ENCODE measurements at places on chromosomes 16 and 17.

GRCh38 chr17:55870044-55870443, 119.2 kb downstream of the PCTP start:
- no peak for DNase-seq

DNA sequence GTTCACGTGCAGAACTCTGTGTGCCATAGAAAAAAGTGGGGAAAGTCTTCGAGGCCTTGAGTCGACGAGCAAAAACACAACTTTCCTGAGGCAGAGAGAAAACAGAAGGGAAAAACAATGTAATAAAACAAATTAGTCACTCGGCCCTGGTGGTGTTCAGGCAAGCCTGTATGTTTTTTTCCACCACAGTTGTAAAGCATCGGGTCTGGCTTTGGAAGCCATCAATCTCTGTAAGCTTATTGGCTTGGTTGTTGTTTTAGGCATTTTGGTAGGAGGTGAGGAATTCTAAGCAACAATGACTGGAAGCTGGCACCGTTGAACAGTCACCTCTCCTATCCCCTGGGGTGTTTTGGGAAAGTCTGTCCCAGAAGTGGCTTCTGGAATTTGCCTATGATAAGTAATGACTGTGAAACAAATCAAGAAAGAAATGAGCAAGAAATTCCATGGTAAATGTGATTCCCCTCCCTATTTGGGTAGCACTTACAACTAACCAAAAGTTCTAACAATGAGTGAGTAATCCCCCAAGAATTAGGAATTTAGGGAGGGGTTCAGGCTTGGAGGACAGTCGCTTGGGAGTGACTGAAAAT, 2.8 kb downstream of the CDH13 start:
- DNase-seq: no peak

GRCh38 chr17:72466199-72466598, 345.4 kb downstream of the SOX9 start:
- DNase-seq: no peak

DNA sequence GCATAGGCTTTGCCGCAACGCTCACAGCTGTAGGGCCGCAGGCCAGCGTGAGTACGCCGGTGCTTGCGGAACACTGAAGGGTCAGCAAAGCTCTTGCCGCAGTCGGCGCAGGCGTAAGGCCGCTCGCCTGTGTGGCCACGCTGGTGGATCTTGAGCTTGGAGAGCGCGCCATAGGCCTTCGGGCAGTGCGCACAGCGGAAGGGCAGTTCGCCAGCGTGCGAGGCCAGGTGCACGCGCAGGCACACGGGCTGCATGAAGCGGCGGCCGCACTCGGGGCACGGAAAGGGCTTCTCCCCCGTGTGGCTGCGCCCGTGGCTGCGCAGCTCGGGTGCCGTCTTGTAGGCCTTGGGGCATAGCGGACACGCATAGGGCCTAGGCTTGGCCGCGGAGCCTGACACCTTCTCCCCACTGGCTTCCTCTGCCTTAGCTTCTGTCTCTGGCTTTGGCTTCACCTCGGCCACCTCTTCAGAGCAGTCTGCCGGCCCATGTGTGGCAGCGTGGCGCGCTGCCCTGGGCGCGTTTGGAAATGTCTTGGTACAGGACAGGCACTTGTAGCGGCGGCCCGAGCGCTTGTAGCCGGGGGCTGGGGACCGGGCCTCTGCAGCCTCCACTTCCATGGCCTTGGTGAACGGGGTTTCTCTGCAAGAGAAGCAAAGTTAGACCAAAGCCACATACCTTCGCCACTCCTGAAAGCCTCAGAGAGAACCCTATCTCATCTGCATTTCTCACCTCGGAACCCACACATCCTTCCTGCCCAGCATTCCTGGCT, 10.0 kb downstream of the ZNF668 start:
- no peak for DNase-seq

- no peak for DNase-seq
Measured at GRCh38 chr16:55406651-55407050, 72.3 kb upstream of the MMP2 start.

DNA sequence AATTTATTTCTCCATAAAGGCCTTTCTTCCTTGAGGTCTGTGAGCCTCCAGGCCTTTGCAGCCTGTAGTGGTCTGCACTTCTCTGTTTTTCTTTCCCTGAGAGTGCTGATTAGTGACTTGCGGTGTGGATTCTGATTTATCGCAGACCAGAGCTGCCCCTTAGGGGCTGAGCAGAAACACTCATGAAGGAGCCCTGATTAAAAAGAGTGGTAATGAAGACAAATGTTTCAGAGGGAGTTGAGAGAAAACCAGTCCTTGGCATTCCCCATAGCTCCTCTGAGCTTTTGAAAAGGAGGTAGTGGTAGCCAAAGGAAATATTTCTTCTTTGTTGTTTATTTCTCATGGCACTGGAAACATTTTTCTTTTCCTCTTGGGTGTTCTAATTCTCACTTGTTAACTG, 268.1 kb upstream of the TBX2 start:
- DNase-seq: no peak

- no peak for DNase-seq
Measured at GRCh38 chr16:81369888-81370504, 55.2 kb downstream of the GAN start.

GRCh38 chr17:40622509-40622928, 25.1 kb downstream of the SMARCE1 start:
- no peak for DNase-seq

DNA sequence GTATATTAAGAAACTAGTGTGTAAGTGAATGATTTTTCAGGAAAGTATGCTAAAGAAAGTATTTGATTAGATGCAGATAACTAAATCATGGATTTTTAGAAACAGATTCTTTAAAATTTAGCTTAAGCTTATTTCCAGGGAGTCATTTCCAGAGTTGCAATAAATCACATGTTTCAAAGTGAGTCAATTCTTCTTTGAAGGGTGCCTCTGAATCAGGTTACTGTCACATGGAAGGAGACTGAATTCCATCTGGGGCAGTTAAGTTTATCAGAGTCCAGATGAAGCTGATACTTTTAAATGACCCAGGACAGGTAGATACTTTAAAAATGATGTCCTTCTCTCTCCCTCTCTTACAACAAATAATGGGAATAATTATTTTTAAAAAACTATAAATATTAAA, 5.0 kb downstream of the MFSD11 start:
- DNase-seq: no peak

DNA sequence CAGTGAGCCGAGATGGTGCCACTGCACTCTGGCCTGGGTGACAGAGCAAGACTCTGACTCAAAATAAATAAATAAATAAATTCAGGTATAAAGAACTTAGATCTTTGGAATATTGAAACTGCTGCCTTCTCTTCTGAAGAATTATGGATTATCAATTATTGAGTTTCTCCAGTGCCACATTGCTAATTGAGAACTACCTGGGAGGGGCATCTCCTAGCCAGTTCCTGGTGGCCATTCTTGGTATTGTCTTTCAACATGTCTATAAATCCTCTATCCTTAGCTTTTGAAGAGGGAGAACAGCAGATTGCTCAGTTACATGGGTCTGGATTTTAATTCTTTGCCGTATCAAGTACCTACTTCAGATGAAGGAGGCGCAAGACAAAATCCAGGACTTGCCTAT, 29.2 kb downstream of the CALCOCO2 start:
- no peak for DNase-seq

- DNase-seq: no peak
Measured at GRCh38 chr16:78939597-78939996, 660.9 kb downstream of the MAF start.

DNA sequence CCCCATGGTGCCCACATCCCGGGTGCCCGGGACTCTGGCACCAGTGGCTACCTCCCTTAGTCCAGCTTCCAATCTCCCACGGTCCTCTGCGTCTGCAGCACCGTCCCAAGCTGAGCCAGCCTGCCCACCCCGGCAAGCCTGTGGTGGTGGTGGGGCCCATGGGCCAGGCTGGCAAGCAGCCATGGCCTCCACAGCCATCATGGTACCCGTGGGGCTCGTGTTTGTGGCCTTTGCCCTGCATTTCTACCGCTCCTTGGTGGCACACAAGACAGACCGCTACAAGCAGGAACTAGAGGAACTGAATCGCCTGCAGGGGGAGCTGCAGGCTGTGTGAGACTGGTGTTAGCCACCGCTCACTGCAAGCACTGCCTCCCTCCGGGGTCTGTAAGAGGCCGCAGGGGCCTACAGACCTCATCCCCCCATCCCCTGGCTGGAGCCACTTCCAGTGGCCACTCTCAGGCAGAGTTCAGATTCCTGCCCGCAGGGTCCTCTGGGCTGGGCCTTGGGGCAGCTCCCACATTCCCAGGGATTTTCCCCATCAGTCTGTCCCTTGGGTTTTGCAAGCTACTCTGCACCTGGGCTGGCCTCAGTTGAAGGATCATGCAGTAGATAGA, 3.9 kb upstream of the SETD1A start:
- peak; percentile 77 for DNase-seq

GRCh38 chr16:9362050-9362449, 270.6 kb downstream of the HAPSTR1 start:
- no peak for DNase-seq

DNA sequence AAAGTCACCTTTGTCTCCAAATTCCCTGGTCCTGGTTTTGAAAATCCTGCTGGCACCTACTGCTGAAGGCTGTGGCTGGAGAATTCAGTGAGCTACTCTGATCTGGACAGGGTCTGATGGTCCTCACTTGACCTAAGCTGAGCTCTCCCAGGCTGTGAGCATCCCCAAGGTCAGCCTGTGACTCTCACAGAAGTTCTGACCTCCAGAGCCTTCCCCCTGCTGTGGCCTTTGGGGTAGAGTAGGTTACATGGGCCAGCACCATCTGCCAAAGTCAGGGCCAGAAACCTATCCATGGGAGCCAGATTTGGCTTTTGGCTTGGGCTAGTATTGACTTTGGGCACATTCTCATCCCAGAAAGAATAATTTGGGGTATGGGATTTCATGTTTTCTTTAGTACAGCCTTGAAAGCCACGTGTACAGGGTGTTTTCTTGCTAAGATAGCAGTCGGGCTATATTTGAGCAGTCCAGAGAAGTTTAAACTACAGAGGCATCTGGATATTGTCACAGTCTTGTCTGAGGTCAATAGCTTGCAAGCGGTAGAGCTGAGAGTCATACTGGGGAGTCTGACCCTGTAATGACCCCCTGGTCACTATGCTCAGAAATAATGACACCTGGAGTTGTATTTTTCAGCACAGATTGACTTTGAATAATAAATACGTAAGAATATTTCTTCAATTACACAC, 6.2 kb upstream of the AGRP start:
- no peak for DNase-seq

GRCh38 chr16:49674351-49674851, 181.5 kb downstream of the ZNF423 start:
- no peak for DNase-seq

DNA sequence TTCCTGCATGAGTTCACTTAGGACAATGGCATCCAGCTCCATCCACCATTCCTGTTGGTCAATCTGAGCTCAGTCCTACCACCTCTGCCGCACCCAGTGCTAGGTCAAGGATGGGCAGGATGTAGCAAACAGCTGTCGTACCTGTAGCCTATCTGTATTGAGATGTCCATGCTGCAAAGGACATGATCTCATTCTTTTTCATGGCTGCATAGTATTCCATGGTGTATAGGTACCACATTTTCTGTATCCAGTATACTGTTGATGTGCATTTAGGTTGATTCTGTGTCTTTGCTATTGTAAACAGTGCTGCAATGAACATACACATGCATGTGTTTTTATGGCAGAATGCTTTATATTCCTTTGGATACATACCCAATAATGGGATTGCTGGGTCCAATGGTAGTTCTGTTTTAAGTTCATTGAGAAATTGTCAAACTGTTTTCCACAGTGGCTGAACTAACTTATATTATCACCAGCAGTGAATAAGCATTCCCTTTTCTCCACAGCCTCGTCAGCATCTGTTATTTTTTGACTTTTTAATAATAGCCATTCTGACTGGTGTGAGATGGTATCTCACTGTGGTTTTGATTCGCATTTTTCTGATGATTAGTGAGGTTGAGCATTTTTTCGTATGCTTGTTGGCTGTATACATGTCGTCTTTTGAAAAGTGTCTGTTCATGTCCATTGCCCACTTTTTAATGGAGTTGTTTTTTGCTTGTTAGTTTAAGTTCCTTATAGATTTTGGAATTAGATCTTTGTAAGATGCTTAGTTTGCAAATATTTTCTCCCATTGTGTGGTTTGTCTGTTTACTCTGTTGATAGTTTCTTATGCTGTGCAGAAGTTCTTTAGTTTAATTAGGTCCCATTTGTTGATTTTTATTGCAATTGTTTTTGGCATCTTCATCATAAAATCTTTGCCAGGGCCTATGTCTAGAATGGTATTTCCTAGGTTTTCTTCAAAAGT, 7.2 kb upstream of the MRTFB start:
- no peak for DNase-seq

DNA sequence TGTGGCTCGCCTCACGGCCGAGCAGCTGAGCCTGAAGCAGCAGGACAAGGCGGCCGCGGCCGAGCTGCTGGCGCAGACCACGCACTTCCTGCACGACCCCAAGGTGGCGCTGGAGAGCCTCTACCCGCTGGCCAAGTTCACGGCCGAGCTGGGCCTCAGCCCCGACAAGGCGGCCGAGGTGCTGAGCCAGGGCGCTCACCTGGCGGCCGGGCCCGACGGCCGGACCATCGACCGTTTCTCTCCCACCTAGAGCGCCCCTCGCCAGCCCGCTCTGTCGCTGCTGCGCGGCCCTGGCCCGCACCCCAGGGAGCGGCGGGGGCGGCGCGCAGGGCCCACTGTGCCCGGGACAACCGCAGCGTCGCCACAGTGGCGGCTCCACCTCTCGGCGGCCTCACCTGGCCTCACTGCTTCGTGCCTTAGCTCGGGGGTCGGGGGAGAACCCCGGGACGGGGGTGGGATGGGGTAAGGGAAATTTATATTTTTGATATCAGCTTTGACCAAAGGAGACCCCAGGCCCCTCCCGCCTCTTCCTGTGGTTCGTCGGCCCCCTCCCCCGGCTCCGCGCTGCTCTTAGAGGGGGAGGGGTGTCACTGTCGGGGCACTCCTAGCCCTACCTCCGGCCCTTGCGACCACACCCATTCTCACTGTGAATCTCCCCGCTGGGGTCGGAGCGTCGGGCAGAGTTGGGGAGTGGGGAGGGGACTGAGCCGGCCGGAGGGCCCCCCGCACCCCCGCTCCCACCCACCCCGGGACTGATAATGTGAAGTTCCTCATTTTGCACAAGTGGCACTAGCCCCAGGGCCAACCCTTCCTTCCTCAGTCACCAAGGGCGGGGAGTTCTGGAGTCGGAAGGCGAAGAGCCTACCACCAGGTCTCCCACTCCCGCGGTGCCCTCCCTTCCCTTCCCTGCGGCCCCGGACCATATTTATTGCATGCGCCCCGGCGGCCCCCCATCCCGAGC, 4.0 kb downstream of the HIC1 start:
- peak; percentile 80 for DNase-seq

GRCh38 chr16:77955127-77955526, 67.2 kb upstream of the CLEC3A start:
- no peak for DNase-seq

- no peak for DNase-seq
Measured at GRCh38 chr17:2449486-2449885, 48.6 kb upstream of the MNT start.

DNA sequence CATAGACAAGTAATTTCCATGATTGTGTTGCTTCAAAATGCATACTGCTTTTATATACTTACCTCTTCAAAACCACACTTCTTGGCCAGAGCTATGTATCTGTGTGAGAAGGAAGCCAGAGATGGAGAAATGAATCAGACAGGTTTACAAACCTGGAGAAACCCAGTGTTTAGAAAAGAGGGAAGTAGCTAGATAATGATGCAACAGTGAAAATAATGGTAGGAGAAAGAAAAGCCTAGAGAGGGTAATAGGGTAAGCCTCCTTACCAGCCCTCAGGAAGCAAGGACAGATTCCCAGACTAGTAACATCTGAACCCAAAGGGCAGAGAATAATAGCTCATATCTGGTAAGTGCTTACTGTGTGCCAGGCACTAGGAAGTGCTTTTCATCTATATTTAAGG, 250.3 kb upstream of the CDH11 start:
- no peak for DNase-seq

- no peak for DNase-seq
Measured at GRCh38 chr16:17397499-17397891, 73.3 kb downstream of the XYLT1 start.

- DNase-seq: no peak
Measured at GRCh38 chr16:4067262-4068001, 48.8 kb downstream of the ADCY9 start.

Data from stimulated activated CD4-positive, alpha-beta T cell treated with anti-CD3 and anti-CD28 coated beads, Interleukin-15, amount 100 ng/mL, for 24 hours (primary cell).